Stimulated activated CD4-positive, alpha-beta T cell treated with anti-CD3 and anti-CD28 coated beads, Interleukin-4, amount 100 ng/mL, for 24 hours (primary cell): ENCODE measurements at places on chromosomes 12 and 14.
A peak's percentile ranks its signal among the peaks of the same experiment; 100 is the strongest.

DNA sequence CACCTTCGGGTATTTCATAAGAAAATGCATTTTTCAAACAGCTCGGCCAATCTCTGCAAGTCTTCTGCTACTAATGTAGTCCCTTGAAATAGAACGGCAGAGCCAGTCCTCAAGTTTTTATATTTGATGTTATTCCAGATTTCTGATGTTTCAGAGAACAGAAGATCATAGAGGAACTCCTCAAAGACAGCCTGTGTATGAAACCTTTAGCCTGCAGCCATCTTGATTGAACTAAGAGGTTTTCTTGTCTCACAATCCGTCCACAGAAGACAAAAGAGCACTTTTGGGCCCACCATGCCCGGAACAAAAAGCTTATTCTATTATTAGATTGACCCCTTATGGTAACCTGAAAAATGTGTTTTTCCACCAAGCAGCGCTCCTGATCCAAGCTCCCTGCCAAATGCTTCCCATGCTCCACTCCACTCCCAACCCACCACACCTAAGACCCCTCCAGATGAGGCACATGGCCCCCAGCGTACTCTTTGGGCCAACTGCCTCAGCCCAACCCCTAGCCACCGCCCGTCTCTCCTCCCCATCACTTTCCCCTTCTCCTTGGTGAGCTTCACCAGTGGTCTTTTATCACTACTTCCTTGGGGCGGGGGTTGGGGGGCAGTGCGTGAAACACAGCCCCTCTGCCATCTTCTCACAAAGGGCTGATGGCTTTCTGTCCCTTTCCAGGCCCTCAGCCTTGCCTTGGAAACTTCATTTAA lies 175.8 kb downstream of the CALM1 start:
- no peak for DNase-seq

DNA sequence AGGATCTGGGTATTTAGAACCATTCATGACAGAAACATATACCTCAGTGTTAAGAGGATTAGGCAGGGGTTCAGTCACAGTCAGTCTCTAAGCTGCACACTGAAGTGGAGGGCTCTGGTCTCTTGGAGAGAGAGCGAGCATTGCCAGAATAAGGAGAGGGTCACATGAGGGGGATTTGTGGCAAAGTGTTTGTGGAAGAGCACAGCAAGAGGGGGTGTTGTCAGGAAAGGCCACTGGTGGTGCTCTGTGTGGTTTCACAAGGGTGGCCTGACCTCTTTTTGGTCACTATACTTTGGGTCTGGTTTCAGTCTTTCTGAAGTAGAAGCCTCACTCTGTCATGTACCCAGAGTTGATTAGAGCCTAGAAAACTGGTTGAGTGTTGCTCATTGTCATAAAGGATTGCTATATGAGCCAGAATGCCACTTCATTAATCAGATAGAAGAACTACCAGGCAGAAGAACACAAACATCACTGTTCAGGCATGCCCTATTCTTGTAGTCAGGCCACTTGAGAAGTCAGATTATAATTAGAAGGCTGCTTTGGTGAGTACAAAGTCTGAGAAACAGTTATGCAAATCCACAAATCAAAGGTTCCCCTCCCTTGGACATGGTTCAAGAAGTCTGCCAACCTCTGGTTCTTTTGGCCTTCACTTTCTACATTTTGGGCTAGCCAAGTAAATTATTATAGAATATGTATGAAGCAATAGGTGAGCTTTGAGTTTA lies 8.4 kb downstream of the TMEM19 start:
- DNase-seq = no peak

GRCh38 chr12:51911307-51911706 lies 4.0 kb downstream of the ACVRL1 start:
- DNase-seq = no peak

GRCh38 chr12:113329022-113329790 lies 5.7 kb downstream of the SLC8B1 start:
- DNase-seq = no peak

DNA sequence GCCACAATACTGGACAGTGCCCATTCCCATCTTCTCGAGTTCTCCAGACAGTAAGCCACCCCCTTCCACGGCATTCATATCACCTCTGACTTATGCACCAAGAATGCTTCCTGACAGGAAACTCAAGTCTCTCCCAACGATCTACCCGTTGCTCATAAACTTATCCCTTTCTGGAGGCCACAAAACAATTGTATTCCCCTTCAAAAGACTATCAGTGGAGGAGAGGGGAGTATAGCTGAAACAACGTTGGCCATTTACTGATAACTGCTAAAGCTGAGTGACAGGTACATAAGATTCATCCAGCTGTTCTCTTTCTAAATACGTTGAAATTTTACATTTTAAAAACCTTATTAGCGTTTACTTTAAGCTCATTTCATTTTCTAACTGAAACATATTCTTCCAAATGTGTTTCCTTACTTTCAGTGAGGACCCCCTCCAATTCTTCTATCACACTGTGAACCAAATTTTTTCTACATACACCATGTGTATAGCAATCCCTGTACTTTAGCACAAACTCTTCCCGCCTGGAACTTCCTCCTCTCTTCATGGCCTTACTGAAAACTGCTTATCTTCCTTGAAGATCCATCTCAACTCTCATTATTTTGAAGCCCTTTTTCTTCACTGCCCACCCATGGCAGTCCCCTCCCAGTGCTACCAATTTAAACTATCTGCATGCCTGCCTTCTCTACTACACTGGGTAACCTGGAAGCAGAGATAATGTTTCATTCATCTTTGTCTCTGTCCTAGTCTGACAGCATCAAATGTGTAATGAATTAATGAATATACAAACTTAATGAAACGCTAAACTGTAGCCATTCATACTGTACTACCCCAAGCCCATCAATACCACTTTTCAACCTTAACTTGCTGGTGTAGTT lies 28.8 kb downstream of the ATXN2 start:
- no peak for DNase-seq

DNA sequence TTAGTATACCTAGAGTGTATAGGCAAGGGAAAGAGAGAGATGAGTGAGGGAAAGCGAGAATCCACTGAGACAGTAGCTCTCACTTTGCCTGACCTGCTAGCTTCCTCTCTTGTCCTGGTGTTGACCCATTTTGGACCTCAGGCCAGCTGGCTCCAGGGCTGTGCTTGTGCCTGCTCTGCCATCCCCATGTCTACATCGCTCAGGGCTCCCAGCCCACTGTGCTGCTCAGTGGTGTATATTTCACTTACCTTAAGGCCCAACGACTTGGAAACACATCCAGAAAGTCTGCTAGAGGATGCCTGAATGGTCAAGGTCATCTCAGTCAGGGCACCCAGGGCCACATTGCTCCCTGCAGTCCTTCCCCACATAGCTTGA lies 964 bp upstream of the SERPINA4 start:
- no peak for DNase-seq

GRCh38 chr12:42958291-42958674 lies 368.7 kb upstream of the PRICKLE1 start:
- no peak for DNase-seq

- no peak for DNase-seq
Measured at GRCh38 chr12:17810399-17810798, 279.6 kb downstream of the RERGL start.

- no peak for DNase-seq
Measured at GRCh38 chr14:61064210-61064609, 83.2 kb downstream of the SLC38A6 start.

DNA sequence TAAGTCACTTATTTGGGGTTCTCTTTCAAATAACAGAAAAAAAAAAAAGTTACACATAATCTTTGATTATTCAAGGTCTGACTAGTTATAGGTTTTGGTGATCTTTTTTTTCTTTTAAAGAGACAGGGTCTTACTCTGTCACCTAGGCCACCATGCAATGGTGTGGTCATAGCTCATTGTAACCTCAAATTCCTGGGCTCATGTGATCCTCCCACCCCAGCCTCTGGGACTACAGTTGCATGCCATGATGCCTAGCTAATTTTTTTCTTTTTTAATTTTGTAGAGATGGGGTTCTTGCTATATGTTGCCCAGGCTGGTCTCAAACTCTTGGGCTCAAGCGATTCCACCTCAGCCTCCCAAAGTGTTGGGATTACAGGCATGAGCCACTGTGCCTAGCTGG lies 56.5 kb upstream of the CFL2 start:
- DNase-seq = no peak

GRCh38 chr12:68416826-68417225 lies 84.7 kb upstream of the MDM1 start:
- no peak for DNase-seq

DNA sequence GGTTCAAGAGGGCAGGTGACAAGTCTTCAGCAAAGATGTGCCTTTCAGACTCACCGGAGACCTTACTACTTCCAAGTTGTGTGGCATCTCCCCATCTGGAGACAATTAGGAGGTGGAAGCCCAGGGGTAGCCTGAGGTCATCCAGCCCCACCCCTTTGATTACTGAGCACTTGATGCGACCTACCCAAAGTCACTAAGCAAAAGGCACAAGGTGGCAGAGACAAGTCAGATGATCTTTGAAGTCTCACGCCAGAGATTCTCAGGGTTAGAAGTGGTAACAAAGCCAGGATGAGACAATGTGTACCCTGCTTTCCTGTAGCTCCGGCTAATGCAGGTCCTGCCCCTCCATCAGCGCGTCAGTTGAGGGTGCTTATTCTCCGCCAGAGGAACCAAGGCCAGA lies 1.4 kb upstream of the FOXN3 start:
- DNase-seq = no peak

GRCh38 chr12:107079172-107080011 lies 14.0 kb downstream of the CRY1 start:
- DNase-seq = no peak

DNA sequence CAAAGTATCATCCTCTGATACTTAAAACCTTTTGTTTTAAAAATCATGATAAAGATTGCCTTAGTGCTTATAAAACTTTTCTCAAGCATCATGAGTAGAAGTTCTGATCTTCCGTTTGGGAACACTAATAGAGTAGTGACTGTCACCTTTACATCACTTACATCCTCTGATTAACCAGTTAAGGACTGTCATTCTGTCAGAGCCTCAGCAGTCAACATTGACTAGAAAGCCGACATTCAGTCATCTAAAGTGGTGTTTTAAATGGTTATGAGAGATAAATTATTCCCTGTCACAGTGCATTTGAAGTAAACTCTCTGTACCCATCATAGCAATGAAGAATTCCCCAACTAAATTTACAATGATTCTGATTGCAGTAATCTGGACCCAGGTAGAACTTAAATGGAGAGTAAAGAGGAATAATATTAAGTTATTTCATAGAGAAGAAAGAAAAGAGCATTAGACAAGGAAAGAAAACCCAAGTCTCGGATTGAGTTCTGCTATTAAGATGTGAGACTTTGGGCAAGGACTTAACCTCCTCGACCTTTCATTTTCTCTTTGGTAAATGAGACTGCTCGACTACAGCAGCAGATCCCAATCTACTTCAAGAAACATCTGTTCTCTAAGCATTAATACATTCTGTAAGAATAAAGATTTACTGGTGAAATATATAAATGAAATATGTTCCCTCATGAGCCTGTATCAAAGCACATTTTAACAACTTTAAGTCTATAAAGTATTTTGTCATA lies 563.9 kb upstream of the LMO3 start:
- DNase-seq = no peak

GRCh38 chr14:95125221-95125620 lies 32.1 kb downstream of the DICER1 start:
- DNase-seq = no peak

DNA sequence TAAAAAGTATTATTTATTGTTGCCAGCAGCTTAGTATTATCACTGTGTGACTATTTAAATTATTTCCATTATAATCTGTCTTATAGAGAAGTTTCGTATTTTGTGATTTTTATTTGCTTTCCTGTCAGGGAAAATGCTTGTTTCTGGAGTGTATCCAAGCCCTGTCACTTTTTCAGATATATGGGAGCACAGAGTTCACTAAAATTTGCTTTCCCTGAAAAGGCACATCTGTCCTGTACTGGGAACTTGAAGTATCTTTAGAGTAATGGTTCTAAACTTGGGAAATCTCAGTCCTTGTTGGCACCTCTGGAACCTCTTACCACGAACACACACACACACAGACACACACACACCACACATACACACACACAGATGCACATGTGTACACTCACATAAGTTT lies 39.3 kb upstream of the SSTR1 start:
- no peak for DNase-seq

DNA sequence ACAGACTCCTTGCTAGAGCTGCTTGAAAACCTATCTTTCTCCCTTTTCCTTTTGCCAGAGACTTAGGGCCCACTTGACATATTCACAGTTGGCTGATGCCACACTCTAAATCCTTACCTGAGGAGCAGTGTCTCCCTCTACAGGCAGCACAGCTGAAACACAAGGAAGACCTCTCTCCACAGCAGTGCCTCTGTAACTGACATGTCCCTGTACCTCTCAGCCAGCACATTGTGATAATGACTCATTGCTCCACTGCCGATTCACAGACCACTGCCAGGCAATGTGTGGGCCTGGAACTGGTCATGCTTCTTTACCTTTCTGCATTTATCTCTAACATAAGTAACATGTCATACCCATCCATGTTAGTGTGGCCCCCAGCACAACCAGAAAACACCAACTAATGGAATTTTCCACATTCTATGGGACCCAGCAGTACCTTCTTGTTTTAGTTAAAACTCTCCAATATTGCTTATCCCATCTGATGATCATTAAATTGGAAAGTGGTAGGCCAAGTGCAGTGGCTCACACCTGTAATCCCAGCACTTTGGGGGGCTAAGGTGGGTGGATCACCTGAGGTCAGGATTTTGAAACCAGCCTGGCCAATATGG lies 56.5 kb downstream of the GTF2A1 start:
- DNase-seq = peak; percentile 67

DNA sequence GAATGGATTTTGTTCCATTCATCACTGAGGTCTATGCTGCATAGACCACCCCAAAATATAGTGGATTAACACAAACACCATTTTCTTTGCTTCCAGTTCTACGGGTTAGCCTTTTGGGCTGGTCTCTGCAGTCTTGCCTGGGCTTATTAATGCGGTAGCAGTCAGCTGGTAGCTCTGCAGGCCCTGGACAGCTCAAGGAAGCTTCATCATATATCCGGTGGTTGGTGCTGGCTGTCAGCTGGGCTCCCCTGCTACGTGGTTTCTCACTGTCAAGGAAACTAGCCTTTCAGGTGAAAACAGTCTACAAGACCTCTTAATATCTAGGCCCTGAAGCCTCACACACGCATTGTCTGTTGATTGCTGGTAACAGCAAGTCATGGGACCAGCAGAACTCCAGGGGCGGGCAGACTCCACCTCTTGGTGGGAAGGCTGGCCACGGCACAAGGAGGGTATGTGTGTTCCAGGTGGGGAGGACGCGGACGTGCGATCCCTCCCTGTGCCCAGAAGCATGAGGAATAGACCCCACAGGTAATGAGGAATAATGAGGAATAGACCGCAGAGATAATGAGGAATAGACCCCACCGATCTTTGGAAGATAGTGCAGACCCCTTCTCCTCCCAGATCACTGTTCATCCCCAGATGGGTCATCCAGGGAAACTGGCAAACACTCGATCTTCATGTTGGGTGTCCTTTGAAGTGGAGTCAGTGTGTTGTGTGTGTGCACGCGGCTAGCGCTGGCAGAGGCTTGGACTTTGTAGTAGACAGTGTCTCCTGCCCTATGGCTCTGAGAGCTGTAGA lies 13.3 kb downstream of the TSPAN9 start:
- no peak for DNase-seq

DNA sequence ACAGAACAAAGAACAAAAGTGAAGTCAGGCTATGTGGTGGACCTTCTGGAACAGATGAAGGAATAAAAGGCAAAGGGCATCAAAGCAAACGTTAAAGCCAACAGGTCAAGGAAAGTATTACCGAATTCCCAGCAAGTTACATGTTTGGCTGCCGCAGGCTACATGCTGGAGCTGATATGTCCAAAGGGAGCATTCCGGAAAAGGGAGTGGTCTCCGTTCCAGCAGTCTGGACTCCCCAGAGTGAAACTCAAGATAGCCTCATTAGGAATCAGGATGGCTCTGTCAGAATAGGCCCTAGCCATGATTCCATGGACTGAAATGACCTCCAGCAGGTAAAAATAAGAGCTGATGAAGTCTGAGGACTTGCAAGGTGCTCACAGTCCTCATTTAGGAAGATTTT lies 379.8 kb upstream of the PRICKLE1 start:
- no peak for DNase-seq
